Neuronal stem cell (in vitro differentiated cells): ENCODE measurements at places on chromosomes 3 and 15.

- DNase-seq = no peak
Observed at GRCh38 chr3:152713989-152714388, 120.9 kb upstream of the P2RY1 start.

DNA sequence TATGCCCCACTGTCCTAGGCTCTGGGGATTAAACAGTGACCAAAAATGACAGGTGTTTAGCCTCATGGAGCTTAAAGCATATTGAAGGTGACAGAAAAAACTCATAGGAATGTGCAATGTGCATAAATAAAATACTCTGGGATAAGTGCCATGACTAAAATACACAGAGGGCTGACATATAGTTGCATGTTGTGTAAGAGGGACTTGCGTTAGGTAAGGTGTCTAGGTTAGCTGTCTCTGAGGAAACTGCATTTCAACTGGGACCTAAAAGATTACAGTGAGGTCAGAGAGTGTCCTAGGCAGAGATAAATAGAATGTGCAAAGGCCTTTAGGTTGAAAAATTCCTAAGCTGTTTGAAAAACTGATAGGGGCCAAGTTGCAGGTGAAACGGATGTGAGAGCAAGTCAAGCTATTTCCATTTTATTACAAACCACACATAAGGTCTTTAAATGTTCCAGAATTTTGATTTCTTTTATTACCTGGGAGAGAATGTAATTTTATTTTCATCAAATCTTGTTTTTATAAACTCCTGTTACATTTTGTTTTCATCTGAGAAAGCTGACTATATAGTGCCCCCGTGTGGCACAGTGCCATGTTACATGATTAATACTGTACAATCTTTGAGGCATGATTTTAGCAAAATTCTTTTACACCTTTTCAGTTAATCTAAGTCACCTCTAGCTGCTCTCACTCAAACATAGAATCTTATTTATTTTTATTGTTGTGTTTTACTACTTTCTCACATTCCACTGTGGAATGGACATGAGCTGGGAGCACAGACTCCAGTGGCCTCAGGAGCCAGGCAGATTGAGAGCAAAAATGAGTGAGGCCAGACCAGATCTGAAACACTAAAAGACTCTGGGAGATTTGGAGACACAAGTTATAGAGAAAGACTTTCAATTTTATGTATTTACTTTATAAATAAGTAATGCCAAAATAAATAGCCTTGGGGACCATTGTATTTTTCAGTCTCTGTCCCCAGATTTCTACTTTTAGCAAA, 259.6 kb upstream of the ZNF717 start:
- DNase-seq = peak; percentile 29

DNA sequence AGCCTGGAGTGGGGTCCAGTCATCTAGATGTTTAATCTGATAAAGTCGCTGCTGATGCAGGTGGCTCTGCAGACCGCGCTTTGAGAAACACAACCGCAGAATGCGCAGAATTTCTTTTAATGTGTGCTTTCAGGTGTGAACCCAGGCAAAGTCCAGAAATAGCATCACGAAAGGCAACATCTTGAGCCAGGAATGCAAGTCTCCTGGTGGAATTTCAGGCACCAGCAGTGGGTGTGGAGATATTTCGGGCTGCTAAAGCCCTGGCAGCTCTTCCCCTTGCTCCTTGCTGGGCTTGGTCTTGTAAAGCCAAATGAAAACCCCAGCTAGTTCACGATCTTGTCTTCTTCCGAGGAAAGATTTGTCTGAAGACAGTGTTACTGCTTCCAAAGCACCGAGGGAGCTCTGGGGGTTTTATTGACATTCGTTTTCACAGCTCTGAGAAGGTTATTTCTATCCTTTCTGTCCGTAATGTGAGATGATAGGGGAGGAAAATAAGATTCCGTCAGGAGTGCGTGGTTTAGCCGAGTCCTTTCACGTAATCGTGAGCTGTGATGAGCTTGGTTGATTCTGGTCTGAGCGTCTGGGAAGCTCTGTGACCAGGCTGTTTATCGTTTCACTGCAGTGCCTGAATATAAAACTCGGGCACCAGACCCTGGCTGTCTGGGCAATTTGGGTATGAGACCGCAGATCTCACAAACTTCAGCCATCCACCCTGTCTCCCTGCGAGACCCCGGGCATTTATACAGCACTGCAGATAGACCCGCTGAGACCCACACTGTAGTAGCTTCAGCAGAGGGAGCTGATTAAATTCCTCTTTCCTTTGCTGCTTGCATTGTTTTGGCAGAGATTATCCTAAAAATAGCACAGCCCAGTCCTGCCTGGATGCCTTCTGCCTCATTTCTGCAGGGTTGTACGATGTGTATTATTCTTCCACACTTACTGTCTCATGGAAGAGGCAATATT, 67.0 kb upstream of the SLC25A26 start:
- DNase-seq = no peak

DNA sequence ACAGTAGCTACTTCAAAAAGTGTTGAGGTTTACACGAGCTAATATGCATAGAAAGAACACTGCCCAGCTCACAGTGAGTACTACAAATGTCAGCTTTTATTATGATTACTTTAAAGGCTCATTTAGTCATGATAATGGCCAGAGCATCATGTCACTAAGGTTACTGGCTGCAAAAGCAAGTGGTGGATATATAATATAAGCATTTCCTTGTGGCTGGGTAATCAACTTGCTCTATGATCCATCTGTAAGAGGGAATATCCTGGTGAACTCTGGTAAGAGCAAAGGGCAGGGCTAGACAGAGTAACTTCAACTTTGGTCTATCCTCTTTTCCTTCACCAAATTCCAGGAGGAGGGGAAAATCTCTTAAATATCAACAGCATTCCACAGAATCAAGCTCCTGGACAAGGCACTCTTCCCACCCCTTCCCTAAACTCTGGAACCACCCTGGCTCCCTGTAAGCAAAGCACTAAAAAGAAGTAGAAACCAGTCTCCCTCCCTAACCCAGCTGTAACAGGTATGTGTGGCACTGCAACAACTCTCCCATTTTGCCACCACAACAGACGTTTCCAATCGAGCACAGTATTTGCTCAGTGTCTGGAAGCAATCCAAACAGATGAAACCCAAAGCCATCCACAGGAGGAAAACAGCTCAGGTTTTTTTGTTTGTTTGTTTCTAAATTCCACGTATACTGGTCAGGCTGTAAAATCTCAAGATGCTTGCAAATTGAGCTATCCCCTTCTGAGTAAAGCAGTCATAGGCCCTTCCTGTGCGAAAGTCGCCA, 13.4 kb downstream of the B4GALT4 start:
- DNase-seq = no peak

GRCh38 chr15:61038387-61038786, 190.7 kb downstream of the RORA start:
- no peak for DNase-seq

DNA sequence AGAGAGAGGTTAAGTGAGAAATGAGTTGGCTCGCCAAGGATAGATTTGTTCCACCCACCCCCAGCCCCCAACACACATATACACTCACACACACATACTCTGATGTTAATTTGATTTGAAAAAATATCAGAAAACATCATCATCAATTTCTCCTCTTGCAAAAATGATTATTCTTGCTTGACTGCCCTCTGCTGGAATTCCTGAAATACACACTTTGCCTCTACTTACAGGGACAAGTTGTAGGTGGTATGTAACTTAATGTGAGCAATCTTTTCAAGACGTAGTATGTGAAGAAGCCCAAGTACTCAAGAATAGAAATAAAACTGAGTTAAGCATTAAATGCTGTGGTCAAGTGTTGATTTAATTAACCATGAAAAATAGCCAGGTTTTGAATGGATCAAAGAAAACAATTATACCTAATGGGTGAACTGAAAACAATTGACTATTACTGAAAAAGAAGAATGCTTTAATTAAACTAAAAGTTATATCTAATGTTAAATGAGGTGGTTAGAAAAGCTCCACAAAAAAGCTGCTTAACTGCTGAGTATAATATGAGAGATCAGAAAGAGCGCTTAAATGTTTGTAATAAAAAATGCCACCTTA, 46.6 kb upstream of the MDFIC2 start:
- peak; percentile 11 for DNase-seq

- no peak for DNase-seq
Observed at GRCh38 chr3:109057056-109057455, 60.9 kb downstream of the MORC1 start.

- no peak for DNase-seq
Observed at GRCh38 chr15:68616397-68616796, 37.6 kb downstream of the CORO2B start.

- DNase-seq = no peak
Observed at GRCh38 chr15:39585389-39585841, 4.5 kb downstream of the THBS1 start.

- no peak for DNase-seq
Observed at GRCh38 chr3:30581067-30581585, 25.3 kb upstream of the TGFBR2 start.

- peak; percentile 26 for DNase-seq
Observed at GRCh38 chr3:169667166-169668071, 3.9 kb upstream of the MECOM start.
